H4 (cell line): ENCODE measurements at places on chromosomes 13 and 19. TPM values are rescaled to one million over a fixed set of nuclear protein-coding genes. Genes with fewer than 3 reads are reported as not detected.

MEIOSIN gene
- total RNA-seq = not detected in 2 replicates

FGF21 gene
- total RNA-seq = not detected in 2 replicates

CNMD gene
- total RNA-seq = not detected in 2 replicates

DNA sequence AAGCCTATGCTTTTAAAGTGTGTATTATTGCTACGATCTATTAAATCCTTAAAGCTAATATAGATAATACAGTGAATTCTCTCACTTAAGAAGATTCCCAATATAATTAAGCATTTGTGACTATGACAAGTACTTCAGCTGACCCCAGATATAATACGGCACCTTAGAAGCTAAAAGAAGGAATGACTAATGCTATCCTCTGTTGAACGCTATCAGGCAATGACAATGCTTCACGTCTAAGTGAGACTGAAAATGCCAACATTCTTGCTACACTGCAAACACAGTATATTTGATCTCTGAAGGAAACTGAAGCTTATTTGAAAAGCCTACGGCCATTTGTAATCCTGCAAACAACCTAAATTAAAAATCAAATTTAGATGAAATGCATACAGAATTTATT is 19.7 kb downstream of the VWA8 start:
- DNase-seq = no peak

GRCh38 chr19:6057651-6058517 is 52.4 kb downstream of the RFX2 start:
- no peak for DNase-seq

DNA sequence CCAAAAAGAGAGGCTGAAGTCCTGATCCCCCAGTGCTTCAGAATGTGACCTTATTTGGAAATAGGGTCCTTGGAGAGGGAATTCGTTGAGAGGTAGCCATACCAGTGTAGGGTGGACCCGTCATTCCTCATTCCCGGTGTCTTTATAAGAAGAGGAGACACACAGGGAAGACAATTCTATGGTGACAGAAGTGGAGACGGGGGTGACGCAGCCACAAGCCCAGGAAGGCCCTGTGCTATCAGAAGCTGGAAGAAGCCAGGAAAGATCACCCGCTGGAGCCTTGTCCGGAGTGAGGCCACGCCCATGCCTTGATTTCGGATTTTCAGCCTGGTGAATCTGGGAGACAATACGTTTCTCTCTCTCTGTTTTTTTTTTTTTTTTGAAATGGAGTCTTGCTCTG is 2.6 kb upstream of the MYPOP start:
- no peak for DNase-seq

DNA sequence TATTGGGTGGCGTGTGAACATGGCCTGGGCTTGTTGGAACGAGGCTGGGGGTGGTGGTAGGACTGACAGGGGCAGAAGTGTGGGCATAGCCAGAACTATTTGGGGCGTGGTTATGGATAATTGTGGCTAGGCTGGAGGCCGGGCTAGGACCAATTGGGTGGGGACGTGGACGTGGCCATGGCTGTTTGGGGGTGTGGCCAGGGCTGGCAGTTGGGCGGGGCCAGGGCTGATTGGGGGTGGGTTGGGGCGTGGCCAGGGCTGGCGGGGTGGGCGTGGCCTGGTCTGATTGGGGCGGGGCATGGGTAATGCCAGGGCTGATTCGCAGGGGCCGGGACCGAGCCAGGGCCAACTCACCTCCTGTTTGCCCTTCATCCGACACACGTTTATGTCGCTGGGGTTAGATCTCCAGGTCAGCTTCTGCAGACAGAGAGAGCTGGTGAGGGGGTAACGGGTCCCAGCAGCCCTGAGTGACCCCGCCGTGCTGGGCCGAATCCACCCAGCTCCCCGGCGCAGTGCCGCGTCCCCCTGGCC is 2.8 kb downstream of the SEMA6B start:
- no peak for DNase-seq

- no peak for DNase-seq
Observed at GRCh38 chr19:47891622-47891922, 5.5 kb upstream of the SULT2A1 start.
